Muscle of leg (tissue), 16 donors: ENCODE measurements at places on chromosomes 3 and 15. TPM values are rescaled to one million over a fixed set of nuclear protein-coding genes. Genes with fewer than 3 reads are reported as not detected.

DNA sequence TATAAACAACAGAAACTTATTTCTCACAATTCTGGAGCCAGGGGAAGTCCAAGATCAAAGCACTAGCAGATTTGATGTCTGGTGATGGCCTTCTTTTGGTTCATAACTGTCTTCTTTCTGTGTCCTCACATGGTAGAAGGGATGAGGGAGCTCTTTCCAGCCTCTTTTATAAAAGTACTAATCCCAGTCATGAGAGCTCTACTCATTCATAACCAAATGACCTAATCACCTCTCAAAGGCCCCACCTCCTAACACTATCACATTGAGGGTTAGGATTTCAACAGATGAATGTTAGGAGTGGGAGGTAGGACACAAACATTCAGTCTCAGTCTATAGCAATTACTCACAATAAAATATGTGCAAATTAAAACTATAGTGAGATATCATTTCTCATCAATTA is 50.1 kb upstream of the UBE2E2 start:
- no peak for DNase-seq

The WDR93 gene
- polyA plus RNA-seq: 0.25 TPM

The MEGF11 gene
- polyA plus RNA-seq: 0.26 TPM

DNA sequence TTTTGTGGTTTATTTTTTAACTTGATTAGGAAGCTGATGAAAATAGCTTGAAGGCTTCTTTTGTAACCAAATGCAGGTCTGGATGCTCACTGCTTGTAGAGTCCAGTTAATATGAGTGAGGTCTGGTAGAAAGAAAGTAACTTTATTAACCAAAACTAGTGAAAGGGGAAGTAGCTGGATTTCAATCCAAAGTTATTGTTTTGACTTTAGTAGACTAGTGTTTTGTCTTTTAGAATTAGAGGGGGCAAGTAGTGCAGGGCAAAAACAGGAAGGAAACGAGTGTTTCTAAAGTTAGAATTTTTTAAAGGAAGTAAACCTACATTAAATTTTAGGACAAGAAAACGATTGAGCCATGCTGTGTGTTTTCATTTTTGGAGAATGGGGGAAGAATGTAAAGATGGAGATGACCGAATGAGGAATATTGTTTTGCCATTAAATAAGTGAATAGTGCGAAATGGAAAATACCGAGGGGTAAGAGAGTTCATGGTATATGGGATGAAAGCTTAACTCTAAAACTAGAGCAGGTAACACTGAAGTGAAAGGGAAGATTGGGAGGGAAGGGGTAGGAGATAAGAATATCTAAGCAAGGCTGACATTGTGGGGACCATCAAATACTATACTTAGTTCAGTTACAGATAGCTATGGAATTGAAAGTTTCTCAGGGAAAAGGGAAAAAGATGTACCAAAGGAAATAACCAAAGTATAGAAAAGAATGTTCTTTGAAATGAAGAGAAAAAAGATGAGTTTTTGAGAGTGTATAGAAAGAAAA is 40.0 kb downstream of the USP3 start:
- DNase-seq: peak; percentile 28

The IMPG2 gene
- 0.65 TPM for polyA plus RNA-seq

The VILL gene
- 7.4 TPM for polyA plus RNA-seq

GRCh38 chr15:28975766-28976179 is 90.0 kb downstream of the APBA2 start:
- no peak for DNase-seq

DNA sequence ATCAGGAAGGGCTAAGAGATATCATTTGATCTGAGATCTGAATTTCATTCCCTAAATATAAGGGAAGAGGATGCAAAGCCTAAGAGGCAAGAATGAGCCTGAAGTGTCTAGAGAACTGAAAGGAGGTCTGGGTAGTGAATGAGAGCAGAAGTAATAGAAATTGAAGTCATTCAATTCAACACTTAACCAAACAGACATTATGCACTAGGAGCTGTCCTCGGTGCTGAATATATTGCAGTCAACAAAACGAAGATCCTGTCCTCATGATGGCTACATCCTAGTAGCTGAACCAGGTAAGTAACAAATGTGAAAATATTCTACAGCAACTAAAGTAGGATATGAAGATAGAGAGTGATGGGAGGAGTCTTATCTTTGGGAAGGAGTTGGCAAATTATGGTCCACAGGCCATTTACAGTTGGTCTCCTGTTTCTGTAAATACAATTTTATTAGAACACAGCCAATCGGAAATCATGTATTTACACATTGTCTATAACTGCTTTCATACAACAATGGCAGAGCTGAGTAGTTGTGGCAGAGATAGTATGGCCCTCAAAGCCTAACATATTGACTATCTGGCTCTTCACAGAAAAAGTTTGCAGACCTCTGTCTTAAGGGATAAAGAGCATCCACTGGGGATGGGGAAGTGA is 192.9 kb upstream of the CADPS start:
- peak; percentile 82 for DNase-seq

The SCN11A gene
- polyA plus RNA-seq: 1.3 TPM
